ENCODE measurements at places on chromosomes 4 and X.

DNA sequence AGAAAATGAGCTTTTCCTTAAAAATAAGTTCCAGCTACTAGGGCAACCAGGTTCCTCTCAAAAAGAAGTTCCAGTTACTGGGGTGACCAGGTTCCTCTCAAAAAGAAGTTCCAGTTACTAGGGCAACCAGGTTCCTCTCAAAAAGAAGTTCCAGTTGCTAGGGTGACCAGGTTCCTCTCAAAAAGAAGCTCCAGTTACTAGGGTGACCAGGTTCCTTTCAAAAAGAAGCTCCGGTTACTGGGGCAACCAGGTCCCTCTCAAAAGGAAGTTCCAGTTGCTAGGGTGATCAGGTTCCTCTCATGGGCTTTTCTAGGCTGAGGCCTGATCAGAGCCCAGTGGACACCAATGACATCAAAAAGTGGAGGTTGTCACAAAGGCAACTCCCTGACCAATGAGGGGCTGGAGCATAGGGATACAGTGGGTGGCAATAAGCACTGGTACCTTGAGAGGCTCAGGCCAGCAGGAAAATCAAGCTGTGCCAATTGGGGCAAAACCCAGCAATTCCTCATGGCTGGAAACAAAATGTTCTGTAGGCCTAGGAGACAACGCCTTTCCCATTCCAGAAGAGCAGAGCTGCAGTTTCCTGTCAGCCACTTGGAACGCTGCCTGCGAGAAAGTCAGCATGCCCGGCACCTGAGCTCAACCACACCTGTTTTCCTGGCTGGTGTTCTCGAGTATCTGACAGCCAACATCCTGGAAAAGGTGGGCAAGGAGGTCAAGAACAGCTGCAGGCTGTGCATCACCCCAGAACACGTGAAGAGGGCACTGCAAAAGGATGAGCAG is 12.3 kb upstream of the SYTL5 start:
- DNase-seq: no peak

GRCh38 chr4:2811830-2812611 is 19.1 kb downstream of the SH3BP2 start:
- peak; percentile 59 for DNase-seq

DNA sequence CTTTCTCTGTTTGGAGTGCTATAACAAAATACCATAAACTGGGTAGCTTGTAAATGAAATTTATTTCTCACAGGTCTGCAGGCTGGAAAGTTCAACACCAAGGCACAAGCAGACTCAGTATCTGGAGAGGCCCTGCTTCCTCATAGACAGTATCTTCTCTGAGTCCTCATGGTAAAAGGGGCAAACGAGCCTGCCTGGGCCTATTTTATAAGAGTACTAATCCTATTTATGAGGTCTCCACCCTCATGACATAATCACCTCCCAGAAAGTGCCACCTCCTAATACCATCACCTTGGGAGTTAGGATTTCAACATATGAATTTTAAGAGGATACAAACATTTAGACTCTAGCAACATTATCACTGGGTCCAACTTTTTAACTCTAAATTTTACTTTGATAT is 200.3 kb downstream of the STPG2 start:
- DNase-seq: no peak

- no peak for DNase-seq
Measured at GRCh38 chr4:94306713-94307112, 35.9 kb downstream of the HPGDS start.

DNA sequence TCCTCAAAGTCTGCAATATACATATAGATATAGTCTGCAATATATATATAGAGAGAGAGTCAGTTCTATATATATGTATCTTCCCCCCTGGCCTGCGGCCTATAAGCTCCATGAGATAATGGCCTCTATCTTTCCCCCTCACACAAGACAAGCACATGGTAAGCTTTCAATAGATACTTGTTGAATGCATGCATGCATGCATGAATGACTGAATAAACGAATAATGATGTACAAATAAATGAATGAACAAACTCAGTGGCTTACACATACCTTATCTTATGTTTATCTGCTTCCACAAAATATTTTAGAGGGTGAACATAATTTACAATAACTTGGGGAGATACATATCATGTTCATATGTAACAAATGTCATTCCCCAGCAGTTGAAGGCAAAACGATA is 6.3 kb upstream of the GPM6A start:
- no peak for DNase-seq

DNA sequence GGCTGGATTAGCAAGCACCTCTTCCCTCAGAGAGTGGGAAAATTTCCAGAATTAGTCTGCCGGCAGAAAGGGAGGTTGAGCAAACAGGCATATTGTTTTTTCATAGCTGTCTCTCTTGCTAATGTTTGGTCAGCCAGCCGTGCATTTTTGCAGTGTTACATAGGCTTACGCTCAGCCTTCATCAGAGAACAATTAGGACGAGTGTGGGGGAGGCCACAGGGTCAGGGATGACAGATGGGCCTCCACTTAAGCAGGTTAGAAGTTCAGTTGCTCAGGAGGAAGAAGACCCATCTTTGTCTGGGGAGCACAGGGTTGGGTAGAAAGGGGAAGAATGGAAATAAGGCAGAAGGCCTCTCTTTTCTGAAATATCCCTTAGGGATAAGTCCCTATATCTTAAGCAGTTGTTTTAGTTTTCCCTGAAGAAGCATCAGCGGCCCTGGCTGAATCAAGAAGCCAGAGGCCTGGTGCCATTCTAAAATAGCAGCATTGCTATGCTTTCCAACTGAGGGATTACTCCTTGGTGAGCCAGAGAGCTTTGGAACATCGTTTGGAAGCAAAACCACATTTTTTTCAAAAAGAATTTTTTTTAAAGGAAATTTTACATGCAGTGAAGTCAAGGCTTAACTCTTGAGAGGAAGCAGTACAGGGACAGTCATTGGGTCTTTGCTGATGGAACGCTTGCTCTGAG is 118.8 kb downstream of the SMIM20 start:
- DNase-seq: no peak

- DNase-seq: no peak
Measured at GRCh38 chrX:10759141-10759799, 138.9 kb upstream of the MID1 start.

DNA sequence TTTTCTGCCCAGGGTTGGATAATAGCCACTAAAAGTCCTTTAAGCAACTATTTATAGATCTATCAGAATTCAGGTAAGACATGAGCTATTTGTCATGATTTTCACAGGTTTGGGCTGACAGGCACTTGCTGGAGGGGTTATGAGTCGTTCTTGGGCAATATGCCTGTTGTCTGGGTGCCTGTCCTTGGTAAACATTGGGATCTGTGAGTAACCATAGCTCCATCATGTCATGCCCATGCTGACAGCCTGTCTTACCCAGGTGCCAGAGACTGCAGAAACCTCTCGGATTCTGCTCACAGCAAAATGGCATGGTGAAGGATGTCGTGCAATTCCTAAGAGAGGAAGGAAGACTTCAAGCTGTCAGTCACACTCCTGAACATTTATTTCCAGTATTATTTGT is 116.0 kb upstream of the PUDP start:
- no peak for DNase-seq

GRCh38 chr4:102734116-102734515 is 26.7 kb downstream of the MANBA start:
- DNase-seq: no peak

GRCh38 chr4:1728061-1728980 is 7.0 kb downstream of the TACC3 start:
- DNase-seq: no peak

DNA sequence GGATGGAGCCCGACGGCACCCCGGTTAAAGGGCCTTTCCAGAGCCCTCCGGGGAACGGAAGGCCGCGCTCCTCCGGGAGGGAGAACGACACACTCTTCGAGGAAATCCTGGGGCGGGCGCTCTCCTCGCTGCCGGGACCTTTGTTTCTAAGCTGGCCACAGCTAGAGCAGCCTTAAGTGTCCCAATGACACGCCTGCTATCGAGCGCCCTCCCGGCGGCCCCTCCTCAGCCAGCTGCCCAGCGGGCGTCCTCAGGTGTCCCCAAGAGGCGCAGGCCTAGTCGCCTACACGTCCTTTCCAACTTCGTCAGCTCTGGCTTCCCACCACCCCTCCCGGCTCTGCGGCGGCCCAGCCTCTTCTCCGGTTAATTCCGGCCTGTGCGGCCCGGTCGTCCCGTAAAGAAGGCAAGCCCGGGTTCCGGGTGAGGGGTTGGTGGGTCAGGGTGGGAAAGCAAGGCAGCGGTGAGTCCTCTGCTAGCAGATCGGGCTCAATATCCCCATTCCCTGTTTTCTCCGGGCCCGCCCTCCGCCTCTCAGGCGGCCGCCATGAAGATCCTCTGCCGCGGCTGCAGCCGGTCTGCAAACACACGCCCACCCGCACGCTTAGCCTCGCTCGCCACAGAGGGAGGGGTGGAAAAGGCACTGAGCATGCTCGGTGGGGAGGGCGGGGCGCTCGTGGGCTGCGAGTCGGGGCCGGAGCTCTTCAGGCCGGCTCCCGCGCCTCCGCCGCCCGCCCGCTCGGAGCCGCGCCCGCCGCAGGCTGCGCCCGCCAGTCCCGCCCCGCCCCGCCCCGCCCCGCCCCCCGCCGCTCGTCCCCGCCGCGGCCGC is at the start of gene RAP1GDS1:
RAP1GDS1 (plus strand) TSS at position 806 of the 826 bp plus-strand sequence. CDS start 182 bp downstream, outside the sequence.
- DNase-seq: peak; percentile 93

- DNase-seq: no peak
Measured at GRCh38 chr4:100708776-100709175, 191.0 kb upstream of the EMCN start.
